ENCODE measurements at places on chromosomes 3 and 15.

GRCh38 chr3:150773616-150774192 is 10.7 kb upstream of the SIAH2 start:
- no peak for DNase-seq

- no peak for DNase-seq
These were observed 118.1 kb downstream of the MYO9A start for GRCh38 chr15:71999807-72000206.

- DNase-seq, result no peak
These were observed 32.1 kb downstream of the PLCL2 start for GRCh38 chr3:16916840-16917239.

DNA sequence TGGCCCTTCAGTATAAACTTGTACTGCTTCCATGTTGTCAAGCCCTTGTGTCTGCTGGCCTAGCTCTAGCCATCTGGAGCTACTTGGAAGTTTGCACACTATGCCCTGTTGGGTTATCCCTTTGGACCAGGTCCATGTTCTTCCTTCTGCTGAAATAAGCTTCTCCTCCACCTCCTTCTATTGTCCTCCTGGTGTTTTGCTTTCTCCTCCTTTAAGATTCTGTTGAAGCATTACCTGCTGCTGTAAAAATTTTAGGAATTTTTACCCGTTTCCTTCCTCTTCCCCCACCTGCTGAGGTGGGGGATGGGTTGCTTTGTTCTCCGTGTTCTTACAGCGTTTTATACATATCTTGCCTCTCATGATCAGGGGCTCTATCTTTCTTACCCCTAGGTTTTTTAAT is 51.7 kb downstream of the SH3GL3 start:
- DNase-seq, result no peak

DNA sequence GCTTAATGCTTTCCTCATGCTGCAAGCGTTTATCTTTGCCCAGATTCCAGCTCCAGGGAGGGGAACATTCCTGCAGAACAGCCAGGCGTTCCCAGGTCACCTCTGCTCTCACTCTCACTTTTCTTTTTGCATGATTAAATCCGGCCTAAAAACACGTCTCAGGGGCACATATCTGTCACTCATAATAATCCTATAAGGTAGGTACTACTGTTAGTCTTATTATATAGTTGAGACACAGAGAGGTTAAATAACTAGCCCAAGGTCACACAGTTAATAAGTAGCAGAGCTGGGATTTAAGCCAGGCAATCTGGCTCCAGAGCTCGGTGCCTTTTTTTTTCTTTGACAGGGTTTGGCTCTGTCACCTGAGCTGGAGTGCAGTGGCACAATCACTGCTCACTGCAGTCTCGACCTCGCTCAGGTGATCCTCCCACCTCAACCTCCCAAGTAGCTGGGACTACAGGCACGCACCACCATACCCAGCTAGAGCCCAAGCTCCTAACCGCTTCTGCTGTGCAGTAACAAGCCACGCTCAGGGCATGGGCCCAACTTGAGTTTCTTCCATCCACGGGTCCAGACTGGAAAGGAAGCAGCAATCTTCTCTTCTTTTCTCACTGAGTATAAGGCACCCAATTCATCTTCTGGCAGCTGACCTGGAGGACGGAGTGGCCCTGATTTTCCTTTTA is 96.5 kb downstream of the LIPC start:
- DNase-seq, result no peak

- DNase-seq, result no peak
These were observed 61.8 kb upstream of the ZNF148 start for GRCh38 chr3:125436921-125437320.

GRCh38 chr3:131903988-131904415 is 130.8 kb downstream of the CPNE4 start:
- no peak for DNase-seq

DNA sequence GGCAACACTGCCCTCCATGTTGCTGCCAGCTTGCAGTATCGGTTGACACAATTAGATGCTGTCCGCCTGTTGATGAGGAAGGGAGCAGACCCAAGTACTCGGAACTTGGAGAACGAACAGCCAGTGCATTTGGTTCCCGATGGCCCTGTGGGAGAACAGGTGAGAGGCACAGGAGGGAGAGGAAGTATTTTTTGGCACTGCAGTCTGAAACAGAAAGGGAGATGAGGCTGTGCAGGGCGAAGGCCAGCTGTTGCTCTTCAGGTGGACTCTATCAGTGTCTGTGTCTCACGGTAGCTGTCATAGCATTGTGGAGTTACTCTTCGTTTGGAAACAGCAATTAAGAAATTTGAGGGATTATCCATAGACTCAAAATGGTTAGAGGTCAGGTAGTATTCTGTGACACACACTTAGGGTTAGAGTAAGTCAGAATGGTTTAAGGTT is 8.0 kb downstream of the NFKBIZ start:
- DNase-seq, result no peak

DNA sequence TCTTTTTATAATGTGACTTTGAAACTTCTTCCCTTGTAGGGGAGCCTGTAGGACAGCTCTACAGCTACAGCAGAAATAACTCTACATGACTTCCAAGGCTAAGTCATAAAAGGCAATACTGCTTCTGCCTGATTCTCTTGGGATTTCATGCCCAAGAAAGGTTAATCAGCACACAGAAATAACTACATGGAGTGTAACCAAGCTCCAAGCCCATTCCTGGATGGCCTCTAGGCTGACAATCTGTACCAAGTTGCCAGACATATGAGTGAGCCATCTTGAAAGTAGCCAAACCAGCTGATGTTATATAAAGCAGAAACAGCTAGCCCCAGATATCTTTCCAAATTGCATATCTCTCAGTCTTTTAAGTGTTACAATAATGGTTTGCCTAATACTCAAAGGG is 75.8 kb upstream of the OSTN start:
- no peak for DNase-seq

GRCh38 chr3:4814305-4814903 is 164.8 kb upstream of the BHLHE40 start:
- no peak for DNase-seq

GRCh38 chr3:108029466-108029865 is 61.4 kb downstream of the CD47 start:
- DNase-seq, result no peak

- DNase-seq, result no peak
These were observed 693.6 kb downstream of the CADM2 start for GRCh38 chr3:85652360-85652759.

- no peak for DNase-seq
These were observed 5.4 kb downstream of the GDPGP1 start for GRCh38 chr15:90239371-90239770.

Data from substantia nigra (tissue), 51 donors.